ENCODE measurements at places on chromosomes 5 and 9.

- DNase-seq, result no peak
These were observed 204.9 kb downstream of the SMARCA2 start for GRCh38 chr9:2220036-2220435.

GRCh38 chr9:88721495-88722279 lies 186.7 kb downstream of the NXNL2 start:
- DNase-seq, result no peak

DNA sequence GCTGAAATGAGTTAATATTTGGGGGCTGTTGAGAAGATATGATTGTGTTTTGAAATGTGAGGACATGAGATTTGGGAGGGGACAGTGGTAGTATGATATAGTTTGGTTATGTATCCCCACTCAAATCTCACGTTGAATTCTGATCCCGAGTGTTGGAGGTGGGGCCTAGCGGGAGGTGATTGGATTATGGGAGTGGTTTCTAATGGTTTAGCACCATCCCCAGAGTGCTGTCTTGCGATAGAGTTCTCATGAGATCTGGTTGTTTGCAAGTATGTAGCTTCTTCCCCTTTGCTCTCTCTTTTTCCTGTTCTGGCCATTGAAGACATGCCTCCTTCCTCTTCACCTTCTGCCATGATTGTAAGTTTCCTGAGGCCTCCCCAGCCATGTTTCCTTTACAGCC lies 386.0 kb downstream of the ARRDC3 start:
- no peak for DNase-seq

GRCh38 chr9:93288891-93289883 lies 105.2 kb downstream of the WNK2 start:
- no peak for DNase-seq

DNA sequence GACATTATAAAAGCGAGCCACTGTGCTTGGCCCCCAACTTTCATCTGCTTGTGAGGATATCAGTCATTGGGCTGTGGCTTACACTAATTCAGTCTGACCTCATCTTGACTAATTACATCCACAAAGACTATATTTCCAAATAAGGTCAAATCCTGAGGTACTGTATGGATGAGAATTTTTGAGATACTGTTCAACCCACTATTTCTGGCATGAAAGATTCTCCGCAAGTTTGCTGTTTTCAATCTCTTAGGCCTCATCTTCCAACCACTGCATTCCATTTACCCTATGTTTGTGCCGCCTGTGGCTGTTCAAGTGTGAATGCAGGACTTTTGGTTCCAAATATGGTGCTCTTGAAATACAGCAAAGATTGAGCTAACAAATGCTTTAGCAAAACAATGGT lies 400.9 kb upstream of the SGCD start:
- DNase-seq, result no peak

DNA sequence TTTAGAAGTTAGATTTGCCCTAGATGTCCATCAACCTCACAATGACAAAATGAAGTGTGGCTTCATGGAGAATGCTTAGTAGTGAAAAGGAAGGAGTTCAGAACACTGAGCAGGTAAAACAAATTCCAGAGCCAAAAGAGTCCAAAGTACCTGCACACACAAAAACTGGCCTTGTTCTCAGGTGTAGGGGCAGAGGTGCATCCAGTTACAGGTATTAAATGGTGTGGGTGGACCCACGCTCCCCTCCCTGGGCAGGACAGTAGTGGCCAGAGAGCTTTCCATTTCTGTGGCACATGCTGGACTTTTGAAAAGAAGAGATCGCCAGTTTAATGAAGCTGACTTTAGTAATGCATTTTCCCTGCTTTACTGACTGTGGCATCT lies 47.2 kb downstream of the SECISBP2 start:
- no peak for DNase-seq

GRCh38 chr5:95191330-95191729 lies 93.6 kb downstream of the MCTP1 start:
- no peak for DNase-seq

GRCh38 chr9:68780720-68781119 lies 75.7 kb downstream of the PIP5K1B start:
- no peak for DNase-seq

DNA sequence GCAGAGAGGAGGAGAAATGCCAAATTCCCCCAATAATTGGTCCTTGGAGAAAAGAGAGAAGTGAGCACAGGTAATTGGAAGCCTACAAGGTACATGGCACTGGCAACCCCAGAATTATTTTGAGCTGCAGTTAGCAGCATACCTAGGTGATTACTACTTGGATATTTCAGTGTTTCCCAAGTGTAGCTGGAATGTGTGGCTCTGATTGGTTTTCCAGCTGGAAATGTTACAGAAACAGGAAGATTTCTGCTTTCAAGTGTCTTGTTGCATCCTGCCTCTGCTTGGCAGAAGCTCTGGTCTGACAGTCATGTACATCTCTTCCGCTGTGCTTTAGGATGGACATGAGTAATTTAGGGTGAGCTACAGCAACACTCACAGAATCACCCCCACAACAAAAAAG lies 262.1 kb downstream of the ENC1 start:
- no peak for DNase-seq

GRCh38 chr5:52897238-52897614 lies 91.9 kb upstream of the ITGA2 start:
- no peak for DNase-seq

GRCh38 chr9:31137176-31138160 lies 1247.0 kb upstream of the ACO1 start:
- no peak for DNase-seq

GRCh38 chr5:71697967-71698366 lies 21.1 kb upstream of the CARTPT start:
- no peak for DNase-seq

GRCh38 chr5:32138839-32139493 lies 35.2 kb downstream of the GOLPH3 start:
- peak; percentile 13 for DNase-seq

GRCh38 chr9:97511655-97512427 lies 10.4 kb downstream of the TMOD1 start:
- DNase-seq, result no peak

DNA sequence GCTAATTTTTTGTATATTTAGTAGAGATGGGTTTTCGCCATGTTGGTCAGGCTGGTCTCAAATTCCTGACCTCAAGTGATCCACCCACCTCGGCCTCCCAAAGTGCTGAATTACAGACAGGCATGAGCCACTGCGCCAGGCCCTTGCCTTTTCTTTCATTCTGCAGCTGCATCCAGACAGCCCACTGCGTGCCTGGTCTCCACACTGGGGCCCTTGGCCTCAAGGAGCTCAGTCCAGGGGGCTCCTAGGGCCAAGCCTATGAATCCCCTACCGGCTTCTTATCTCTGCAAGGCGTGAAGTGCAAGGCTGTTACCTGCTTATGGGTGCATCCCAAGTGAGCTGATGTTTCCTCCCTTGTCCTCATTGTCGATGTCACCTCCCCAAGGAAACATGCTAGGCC lies 78.8 kb downstream of the CSNK1A1 start:
- DNase-seq, result no peak

GRCh38 chr9:134680393-134681060 lies 38.9 kb downstream of the COL5A1 start:
- no peak for DNase-seq

DNA sequence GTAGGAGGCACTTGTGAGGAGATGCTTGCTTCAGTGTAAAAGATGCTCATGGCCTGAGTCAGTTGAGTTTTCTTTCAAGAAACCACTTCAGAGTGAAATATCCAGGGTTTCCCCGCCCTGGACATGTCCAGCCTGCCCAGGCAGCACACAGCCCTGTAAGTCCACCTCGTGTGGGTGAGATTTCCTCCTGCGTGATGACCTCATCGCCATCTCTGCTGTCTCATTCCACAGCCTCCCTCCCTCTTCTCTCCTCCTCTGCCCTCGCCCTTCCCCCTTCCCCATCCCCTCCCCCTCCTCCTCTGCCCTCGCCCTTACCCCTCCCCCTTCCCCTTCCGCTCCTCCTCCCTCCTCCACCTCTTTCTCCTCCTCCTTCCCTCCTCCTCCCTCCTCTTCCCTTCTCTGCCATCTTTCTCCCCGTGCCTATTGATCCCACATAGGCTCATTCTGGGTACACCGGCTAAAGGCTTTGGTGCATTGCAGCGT lies 34.0 kb upstream of the NCS1 start:
- DNase-seq, result no peak

DNA sequence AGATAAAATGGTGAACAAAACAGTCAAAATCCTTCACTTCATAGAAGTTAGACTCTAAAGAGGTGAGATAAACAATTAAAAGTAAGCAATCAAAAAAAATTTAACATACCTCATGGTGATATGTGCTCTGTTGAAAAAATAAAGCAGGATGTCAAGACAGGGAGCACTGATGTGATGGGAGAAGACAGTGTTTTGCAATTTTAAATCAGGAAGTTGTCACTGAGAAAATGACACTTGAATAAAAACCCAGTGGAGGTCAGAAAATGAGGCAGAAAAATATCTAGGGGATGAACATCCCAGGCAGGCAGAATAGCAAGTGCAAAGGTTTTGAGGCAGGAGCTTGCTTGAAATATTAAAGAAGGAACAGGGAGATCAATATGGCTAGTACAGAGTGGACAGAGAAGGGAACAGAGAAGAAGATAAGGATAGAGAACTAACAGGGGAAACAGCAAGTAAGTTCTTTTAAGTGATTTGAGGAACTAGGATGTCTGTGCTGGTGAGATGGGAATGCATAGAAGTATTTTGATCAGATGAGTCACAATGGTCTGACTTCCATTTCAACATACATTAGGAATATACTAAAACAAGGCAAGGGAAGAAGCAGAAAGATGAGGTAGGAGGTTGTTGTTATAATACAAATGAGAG lies 130.4 kb downstream of the CHSY3 start:
- DNase-seq, result no peak

- DNase-seq, result no peak
These were observed 923 bp downstream of the C5orf34 start for GRCh38 chr5:43514025-43514424.

- DNase-seq, result no peak
These were observed 606.9 kb downstream of the EBF1 start for GRCh38 chr5:158492841-158493242.

DNA sequence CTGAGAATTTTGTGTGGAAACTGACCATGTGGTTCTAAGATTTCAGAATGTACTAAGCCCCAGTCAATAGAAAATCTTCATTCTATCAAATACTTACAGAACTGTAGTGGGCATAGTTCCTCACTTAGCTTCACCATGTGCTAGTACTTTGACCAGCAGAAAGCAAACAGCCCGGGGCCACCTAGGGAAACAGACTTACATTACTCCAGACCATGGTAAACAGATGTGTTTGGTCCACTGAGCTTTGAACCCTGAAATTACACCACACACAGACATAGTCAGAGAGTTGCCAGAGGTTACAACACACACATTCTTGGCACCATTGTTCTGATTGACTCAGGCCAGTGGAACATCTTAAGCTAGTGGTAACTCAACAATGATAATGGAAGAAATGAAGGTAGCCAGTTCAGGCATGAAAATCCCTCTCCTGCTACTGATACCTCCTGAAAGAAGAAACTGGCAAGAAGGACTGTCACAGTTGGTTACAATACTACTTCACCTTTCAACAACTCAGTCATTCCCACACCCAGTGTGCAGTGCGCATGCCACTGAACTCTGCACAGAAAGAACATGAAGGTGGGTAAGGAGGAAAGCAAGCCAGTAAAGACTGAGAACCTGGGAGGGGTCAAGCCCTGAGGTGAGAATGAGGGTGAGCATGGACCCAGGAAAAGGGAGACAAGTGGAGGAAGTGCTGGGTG lies 18.7 kb upstream of the LECT2 start:
- DNase-seq, result no peak

DNA sequence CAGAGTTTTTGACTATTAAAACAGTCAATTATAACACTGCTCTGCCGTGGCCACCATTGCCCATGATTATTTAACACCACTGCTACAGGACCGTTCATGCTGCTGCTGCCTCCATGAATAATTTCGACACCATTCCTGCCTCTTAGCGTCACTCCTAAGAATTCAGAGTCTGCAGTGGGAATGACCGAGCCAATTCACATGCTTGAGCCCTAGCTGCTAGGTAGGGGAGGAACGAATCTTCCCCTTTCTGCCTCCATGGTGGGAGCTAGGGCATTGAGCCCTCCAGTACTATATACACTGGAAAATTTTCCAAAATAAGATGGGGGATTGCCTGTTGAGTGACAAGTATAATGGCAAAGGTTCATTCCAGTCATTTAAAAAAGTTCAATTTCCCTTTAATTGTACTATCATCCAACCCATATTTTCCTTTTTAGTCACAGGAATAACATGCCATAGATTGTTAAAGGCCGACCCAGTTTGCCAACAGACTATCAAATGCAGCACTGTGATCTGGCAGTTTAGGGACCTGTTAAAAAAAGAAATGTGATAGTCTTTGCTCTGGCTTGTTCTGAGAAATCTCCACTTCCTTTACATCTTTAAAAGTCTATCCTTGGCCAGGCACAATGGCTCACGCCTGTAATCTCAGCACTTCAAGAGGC lies 13.5 kb upstream of the B4GALT1 start:
- no peak for DNase-seq

GRCh38 chr5:111635916-111636570 lies 121.0 kb downstream of the NREP start:
- DNase-seq, result no peak

- no peak for DNase-seq
These were observed 199.9 kb downstream of the PIK3R1 start for GRCh38 chr5:68415177-68416085.

GRCh38 chr5:167790045-167790444 lies 501.4 kb upstream of the WWC1 start:
- DNase-seq, result no peak

GRCh38 chr5:14824499-14824898 lies 47.1 kb downstream of the ANKH start:
- no peak for DNase-seq

- DNase-seq, result no peak
These were observed 499.7 kb downstream of the PDE4D start for GRCh38 chr5:59393585-59394420.

DNA sequence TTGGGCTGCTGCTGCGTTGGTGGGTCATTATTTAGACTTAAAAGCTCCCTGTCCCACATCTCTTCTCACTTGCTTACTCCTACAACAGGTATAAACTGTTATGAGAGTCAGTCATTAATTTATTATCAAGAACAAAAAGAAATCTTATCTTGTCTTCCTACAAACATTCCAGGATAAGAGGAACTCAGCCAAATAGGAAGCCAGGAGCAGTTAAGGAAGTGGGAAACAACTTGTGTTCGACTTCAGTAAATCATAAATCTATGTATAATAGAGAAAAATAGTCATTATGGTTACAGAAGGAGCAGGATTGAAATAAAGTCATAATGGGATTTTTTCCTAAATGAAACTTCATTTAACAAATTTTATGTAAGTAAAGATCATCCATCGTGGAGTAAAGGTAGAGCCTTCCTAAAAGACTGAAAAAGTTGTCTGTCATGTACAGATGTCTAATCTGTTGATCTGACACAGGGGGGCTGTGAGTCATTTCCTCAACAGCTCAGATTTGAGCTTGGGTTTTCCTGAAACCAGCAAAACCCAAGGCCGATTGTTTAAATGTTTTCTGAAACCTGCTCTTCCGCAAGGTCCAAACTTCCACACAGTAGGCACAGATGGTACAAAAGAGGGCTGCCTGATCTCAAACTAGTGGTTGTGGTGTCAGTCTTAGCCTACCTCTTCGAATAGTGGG lies 25.3 kb upstream of the LRRTM2 start:
- DNase-seq, result no peak

- no peak for DNase-seq
These were observed 145.3 kb downstream of the PLK2 start for GRCh38 chr5:58314356-58315210.

- no peak for DNase-seq
These were observed 3.2 kb downstream of the ZNF131 start for GRCh38 chr5:43123887-43124286.

Measured in stimulated activated CD8-positive, alpha-beta memory T cell treated with anti-CD3 and anti-CD28 coated beads, Interleukin-2, amount 100 ng/mL, for 1 hour (primary cell).